ENCODE measurements at places on chromosomes 5 and 9.

GRCh38 chr5:21806943-21807342 lies 1046.2 kb downstream of the CDH12 start:
- no peak for DNase-seq

- DNase-seq = no peak
Observed at GRCh38 chr9:77926371-77926878, 105.2 kb downstream of the GNAQ start.

DNA sequence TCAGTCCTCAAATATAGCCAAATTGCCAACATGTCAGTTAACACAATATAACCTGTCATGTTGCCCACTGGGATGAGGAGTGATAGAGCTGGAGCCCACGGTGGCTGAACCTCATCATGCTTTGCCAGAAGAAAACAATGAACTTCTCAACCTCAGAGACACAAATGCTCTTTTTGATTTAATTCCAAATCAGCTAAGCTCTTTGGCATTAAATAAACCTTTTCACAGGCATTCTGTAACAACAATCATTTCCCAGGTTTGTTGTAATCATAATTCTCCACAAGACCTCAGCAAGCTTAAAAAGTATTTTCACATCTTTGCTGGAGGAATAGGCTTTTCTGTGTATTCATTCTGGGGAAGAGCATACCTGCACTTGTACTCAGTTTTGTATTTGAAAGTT lies 830.9 kb downstream of the MAT2B start:
- no peak for DNase-seq

GRCh38 chr9:134531220-134531970 lies 110.2 kb upstream of the COL5A1 start:
- DNase-seq = no peak

DNA sequence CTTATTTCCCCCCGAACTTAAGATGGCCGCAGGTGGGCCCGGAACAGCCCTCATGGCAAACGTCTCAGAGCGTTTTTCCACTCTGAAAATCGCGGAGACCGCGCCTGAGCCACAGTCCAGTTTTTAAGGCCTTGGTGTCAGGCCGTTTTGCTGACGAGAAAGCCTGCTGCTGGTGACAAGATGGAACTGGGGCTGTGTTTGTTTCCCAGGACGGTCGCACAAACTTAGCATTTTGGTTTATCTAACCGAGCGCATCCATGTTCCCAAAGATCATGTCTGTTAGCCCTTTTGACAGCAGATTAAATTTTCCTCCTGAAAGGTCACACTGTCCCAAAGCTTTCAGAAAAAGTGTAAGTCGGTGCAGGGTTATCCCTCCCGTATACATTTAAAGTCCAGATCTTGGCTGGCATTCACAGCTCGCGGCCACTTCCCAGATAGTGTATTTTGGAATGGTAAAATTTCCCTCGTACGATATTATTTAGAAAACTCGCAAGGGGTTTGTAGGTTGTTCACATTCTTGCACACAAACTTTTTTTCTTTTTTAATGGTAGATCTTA lies 812 bp downstream of the SREK1 start:
- no peak for DNase-seq

GRCh38 chr9:115104908-115105307 lies 13.0 kb downstream of the TNC start:
- DNase-seq = no peak
